ENCODE measurements at places on chromosomes 12 and 14.

GRCh38 chr12:90163975-90164374 is 455.3 kb upstream of the ATP2B1 start:
- no peak for DNase-seq

DNA sequence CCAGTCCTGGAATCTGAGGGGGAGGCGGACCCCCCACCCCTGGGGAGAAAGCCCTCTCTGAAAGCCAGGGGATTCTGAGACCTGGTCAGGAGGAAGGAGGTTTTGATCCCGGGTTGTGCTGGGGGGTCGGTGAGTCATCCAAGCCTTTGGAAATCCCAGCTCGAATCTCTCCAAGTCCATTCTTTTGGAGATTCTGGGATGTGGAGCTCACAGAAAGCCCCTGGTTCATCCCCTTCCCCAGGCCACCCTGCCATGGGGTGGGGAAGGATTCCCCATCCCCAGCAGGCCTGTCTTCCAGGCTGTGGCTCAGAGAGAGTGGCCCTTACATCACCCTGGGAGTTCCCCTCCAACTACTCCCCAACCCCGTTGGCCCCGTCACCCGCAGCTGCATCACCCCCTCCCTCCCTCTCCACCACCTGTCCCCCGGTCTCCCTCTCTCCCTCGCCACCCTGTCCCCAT is 14.3 kb downstream of the EXOC3L4 start:
- DNase-seq: no peak

DNA sequence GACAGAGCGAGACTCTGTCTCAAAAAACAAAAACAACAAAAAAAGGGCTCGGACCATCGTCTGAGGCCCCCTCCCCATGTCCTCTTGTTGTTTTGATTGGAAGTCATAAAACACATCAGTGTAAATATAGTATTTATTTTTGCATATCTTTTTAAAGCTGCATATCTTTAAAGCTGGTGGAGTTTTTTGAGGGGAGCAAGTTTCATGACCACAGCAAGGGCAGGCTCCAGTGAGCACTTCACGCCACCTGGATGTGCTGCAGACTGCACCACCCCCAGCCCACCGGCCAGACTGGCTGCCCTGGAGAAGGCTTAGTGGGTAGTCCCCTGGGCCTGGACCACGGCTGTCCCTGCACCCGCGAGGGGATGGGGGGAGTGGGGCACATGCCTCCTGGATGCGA is 11.9 kb upstream of the BCL7A start:
- DNase-seq: no peak

DNA sequence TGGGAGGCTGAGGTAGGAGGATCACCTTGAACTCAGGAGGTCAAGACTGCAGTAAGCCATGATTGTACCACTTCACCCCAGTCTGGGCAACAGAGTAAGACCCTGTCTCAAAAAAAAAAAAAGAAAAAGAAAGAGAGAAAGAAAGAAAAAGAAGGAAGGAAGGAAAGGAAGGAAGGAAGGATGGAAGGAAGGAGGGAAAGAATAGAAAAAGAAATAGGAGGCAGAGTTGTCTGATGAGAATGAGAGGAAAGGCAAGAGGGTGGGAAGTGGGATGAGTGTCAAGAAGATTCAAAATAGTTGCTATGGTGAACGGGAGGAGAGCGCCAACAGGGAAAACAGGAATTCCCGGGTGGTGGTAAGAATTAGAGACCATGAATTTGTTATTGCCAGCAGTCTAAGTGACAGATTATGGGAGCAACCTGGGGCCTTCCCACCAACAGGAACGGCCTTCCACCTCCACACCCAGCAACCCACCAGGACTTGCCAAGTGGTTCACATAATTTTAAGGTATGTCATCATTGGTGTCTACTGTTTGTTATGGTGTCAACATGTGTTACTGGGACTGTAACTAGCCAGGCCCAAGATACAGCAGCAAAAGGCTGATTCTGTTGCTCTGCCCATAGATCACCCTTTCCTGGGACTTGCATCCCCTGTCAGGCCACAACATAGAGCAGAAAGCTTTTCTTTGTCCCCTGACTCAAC is 36.1 kb upstream of the C12orf76 start:
- no peak for DNase-seq

DNA sequence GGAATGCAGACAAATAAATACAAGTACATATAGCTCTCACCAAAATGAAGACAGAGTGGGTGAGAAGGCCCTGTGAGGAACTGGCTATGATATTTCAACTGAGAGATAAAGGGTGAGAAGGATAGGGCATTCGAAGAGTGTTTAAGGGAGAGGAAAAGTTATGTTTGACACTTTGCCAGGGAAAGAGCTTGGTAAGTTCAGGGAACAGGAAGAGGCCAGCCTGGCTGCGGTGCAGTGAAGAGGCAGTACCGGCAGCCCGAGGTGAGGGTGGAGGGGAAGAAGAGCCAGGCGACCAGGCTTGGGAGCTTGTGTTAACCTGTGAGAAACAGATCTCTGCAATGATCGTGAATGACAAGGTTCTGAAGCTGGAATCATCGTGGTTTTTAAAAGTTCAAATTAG is 84.7 kb upstream of the RFX4 start:
- DNase-seq: no peak

DNA sequence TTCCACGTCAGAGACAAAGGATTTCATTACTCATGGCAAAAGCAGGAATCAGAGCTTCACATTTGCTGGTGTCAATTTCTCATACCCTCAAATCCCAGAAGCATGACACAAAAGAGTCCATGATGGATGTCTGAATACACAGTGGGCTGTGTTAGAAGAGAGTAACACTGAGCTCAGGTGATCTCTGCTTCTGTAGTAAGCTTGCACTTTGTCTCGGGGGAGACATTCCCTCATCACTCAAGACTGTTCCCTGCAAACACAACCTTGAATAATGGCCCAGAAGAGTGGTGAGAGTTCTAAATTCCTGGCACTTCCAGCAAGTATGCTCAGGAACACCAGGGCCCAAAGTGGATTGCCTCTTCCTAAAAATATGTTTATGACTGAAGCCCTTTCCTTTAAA is 1787.2 kb upstream of the SEL1L start:
- no peak for DNase-seq

DNA sequence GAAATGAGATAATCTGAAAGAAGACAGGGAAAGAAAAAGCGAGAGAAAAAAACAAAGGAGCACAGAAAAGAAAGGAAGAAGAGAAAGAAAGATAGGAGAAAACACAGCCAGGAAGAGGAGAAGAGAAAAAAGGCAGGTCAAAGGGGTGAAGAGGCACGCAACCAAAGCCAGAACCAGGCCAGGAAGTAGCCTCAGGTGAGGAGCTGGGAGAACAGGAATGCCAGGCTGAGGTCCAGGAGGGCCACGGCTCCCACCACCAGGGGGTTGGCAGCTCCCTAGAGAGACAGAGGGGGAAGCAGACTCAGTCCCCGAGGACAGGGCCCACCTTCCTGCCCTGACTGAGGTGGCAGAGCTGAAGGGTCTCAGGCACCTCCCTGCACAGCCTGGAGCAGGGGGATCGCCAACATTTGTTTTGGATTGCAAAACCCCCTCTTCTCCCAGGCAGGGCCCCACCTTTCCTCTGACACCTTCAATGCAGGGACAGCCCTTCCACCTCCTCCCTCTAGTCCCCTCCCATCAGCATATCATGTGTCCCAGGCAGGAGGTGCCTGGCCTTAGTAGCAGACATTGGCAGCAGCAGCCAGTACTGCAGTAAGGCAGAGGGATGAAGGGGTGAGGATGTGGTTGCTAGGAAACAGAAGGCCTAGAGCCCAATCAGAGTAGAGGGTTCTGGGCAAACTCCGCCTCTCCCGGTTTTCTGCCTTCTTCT is 2.0 kb upstream of the AP1G2 start:
- no peak for DNase-seq

DNA sequence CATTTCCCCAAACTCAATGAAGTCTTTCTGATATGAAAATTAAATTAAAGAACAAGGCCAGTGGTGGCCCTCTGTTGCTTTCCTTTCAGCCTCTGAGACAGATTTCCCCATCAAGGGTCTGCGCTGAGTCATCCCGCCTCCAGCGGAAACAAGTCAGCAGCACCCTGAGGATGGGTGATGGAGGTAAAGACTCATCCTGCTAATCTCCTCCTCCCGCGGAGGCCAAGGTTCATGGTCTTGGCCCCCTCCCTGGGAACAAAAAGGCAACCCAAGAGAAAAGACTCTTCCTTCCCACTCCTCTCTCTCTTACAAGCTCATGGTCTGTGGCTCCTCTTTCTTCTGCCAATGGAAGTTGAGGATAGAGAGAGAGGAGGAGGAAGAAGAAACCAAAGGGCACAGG is 9.0 kb upstream of the NUMB start:
- no peak for DNase-seq

GRCh38 chr12:7731486-7731885 is 15.7 kb downstream of the CLEC4C start:
- DNase-seq: no peak

DNA sequence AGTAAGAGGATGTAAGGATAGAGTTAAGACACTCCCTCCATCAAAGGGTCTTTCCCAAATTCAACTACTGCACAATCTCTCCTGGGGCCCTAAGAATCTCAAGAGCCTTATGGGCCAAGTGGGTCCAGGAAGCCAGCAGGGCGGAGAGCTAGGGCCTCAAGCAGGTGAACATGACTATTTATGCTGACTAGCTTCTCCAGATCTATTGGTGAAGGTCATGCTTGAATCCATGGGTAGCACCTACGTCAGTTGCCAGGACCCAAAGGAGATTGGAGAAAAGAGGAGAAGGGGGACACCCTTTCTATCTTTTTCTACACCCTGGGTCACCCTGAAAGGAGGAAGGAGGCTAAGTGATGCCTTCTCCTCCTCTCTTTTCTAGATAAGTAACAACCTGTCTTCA is 534.2 kb upstream of the MIS18BP1 start:
- no peak for DNase-seq

DNA sequence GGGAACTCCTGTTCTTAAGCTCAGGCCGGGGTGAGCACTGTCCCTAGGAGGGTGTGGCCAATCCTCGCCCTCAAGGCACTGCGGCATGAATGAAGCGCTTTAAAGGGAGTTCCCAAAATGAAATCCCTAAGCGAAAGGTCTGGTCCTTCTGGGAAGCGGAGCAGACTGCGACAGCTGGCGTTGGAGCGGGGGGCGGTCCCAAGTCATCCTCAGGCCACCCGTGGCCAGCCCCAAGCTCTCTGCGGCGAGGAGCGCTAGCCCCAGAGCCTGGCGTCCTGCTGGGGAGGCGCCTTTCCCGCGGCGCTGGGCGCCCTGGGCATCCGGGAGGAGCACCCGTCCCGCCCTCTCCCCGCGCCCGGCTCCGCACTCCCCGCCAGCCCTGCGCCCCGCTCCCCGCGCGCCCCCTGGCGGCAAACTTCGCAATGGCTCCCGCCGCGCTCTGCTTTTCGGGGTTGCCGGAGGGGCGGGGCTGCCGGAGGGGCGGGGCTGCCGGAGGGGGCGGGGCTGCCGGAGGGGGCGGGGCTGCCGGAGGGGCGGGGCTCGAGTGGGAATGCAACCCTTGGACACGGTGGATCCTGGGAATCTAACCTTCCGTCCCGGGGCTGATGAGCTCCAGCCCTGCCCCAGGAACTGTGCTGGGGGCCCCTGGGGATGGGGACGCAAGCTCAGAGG is 25.4 kb downstream of the ZBTB42 start:
- peak; percentile 63 for DNase-seq

- no peak for DNase-seq
These were observed 37.9 kb upstream of the MDM1 start for GRCh38 chr12:68370006-68370590.

GRCh38 chr14:80965037-80965436 is 9.6 kb downstream of the TSHR start:
- DNase-seq: no peak

- DNase-seq: no peak
These were observed 52.9 kb downstream of the SETD3 start for GRCh38 chr14:99427632-99428300.

DNA sequence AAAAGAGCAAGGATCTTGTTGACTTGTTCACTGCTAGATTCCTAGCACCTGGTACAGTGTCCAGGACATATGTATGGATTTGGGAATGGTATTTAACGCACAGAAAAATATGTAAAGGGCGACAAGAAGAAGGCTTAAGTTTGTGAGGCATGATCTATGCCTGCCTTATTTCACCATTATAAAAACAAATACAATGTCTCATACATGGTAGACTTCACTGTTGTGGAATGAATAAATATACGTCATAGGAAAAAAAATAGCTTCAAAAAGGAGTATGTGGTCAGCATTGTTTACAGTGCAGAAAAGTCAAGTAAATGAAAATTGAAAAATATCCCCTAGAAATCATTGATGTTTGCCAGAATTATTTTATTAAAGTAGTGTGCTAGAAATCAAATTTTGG is 30.0 kb downstream of the HCFC2 start:
- no peak for DNase-seq

DNA sequence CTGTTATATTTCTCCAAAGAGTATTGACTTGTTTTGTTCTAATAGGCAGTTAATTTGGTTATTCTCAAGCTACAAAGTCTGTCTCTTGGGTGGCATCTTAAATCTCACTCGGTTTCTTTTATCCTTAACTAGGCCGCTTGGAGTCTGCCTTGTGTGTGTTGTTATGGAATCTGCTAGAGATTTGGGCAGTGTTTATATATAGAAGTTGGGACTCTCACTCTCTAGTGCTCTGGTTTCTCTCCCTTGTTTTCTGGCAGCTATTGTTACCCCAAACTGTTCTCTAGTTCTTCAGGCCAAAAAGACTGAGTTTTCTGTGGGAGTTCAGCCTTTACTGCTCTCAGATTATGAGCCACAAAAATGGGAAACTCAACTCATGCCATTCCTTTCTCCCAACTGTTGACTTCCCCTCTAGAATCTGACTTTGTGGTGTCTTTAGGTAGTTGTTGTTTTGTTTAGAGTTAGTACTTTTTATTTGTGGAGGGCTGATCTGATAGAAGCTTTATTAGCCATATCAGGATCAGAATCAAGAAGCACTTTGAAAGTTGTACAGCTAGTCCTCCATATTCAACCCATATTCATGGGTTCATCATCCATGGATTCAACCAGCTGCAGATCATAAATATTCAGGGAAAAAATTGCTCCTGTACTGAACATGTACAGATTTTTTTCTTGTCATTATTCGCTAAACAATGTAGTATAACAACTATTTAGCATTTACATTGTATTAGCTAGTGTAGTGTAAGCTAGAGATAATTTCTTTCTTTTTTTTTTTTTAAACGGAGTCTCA is 11.2 kb downstream of the PSMA6 start:
- no peak for DNase-seq

DNA sequence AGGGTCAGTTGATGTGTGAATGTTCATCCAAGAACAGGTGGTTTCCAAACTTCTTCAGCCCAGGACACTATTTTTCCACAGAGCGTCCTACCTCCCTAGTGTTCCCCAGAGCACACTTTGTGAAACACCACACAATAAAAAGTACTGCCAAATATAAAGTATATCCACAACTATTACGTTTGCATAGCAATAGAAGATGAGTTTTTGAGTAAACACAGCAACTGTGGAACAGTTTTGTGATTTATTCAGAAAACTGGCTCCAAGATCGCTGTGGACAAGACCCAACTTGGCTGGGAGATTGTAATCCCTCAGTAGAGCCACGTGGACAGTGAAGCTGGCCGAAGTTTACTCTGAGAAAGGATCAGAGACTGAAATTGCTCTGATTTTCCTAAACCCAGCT is 14.5 kb upstream of the MAP1LC3B2 start:
- DNase-seq: no peak

Data from amniotic stem cell (primary cell).